ENCODE measurements at places on chromosomes 7 and 10.

DNA sequence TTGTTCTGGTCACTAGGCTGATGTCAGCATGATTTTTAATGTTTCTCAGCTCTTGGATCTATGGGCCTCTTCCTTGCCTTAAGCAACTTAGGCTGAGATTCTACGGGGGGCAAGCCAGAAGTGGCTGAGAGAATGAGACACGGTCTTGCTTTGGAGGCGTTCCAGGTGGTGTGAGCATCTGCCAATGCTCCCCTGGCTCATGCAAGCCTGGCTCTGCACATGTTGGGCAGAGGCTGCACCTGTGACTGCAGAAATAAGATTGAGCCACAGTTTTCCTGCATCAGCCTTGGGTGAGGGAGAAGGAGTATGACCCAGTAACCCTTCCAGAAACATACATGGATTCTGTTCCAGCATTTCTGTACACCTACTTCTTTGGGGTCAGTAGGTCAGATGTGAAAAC lies 41.9 kb downstream of the C10orf120 start:
- DNase-seq, result no peak

GRCh38 chr7:36711256-36711655 lies 13.0 kb downstream of the AOAH start:
- DNase-seq, result no peak

- DNase-seq, result no peak
These were observed 560.8 kb downstream of the POM121L12 start for GRCh38 chr7:53596230-53596629.

- no peak for DNase-seq
These were observed 354.0 kb downstream of the ARL4A start for GRCh38 chr7:13041368-13041988.

DNA sequence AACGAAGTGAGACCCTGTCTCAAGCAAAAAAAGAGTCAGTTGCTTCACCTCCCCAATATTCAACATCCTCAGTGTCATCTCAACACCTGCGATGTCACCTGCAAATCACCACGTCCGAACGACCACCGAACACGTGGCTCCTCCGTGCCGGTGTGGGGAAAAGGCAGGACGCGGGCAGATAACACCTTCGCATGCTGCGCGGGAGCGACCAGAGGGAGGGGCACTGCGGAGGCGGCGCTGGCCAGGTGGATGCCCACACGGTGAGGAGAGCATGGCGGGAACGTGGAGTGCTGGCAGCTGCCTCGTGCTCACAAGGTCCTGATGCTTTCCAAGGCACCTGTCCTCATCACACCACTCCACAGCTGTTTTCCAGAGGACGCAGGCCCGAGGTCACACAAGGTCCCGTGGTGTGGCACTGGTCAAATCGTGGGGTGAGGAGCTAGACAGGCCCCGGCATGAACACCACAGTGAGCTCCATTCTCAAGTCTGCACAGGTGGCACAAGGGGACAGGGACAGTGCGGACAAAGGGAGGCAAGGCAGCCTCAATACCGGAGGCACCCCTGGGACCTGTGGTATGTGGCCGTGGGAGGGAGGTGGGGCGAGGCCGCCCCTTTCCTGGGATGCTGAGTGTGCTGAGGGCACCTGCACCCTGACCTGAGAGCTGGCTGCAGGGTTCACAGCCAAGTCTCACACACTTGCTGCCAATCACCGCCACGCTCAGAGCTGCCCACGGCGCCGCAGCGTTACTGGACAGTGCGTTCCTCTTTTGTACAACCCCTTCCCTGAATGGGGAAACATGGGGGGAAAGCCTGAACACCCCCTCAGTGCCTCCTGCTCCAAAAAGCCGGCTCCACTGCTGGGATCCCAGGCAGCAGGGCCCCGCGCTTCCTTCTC lies 13.0 kb downstream of the TUBGCP2 start:
- DNase-seq, result no peak

DNA sequence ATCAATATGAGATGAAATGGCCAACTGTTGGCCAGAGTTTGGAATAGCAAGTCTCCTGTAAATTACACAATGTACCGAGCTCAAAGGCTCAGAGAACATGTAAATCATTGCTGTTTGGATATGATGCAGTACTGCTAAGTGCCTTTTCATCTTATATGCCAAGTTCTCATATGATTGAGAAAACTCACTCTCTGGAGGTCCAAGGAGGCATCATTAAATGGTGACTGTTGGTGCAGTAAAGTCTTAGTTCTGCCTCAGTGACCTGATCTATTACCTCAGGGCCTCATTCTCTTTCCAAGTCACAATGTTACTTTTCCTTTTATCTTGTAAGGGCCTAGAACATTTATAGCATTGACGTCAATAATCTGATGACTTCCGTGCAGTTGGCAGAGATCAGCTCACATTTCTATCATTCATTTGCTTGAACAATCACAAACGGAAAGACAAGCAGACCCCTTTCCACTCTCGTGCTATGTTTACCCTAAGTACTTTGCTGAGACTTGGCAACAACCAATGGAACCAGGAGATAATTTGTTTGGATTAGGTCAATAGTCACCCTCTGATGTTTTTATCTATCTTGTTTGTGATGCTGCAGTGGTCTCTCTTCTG lies 32.6 kb upstream of the PDK4 start:
- DNase-seq, result no peak

DNA sequence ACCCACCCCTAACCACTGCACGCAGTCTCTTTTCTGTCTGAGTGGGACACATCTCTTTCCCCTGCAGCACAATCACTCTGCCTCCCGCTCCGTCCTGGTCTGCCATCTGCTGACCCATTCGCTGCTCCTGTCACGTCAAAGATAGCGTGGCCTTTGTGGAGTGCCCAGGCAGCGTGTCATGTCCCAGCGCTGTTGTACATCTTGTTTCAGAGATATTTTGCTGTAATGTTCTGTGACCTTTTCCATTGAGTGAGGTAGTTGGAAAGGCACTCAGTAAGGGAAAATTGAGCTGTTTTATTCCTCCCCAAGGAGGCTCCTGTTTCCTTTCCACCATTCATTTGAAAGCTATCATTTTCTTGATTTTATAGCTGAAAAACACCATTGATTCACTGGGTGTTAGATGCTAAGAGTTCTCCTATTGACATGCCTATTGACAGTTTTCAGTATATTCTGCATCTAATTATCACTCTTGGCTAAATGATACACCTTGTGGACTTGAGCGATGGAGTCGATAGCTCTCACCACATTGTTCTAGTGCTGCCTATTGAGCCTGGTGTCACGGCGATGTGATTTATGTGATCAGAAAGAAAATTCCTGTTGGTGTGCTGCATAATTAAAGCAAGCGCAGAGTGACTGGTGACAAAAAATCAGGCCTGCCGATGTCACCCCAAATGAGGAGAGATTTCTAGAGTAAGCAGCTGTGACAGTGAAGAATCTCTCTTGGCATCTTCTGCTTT lies 372.6 kb downstream of the LRMDA start:
- DNase-seq, result no peak

GRCh38 chr7:116439841-116440549 lies 59.5 kb upstream of the CAV2 start:
- no peak for DNase-seq

DNA sequence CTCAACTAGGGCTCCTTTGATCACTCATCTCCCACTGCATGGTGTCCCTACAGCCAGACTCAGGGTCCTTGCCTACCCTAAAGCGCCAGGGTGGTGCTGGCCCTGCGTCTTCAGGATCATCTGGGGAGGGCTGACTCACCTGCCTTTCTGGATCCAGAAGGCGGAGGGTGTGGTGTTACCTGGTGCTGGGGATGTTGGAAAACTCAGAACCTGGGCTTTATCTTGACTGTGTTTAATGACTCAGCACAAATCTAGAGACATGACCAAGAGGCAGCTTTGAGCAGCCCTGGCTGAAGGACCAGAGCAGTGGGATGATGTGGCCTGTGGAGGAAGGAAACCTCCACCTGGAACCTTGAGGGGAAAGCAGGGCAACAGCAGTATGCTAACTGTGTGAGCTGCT lies 96.5 kb downstream of the GRK5 start:
- no peak for DNase-seq

DNA sequence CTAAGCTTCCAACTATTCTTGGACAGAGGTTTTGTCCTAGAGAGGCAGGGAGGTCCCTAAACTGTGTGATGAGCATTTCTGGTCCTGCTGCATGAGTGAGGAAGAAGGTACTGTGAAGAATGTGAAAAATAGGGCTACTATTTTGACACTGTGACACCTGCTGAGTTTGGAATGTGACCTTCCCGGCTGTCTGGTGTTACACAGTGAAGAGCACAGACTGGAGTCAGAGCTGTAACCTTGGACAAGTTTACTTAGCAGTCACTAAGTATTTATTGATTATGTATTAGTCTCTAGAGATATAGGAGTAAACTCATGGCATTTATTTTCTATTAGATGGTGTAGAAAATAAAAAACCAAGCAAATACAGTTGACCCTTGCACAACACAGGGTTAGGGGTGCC lies 12.3 kb downstream of the GOLGA7B start:
- DNase-seq, result no peak

DNA sequence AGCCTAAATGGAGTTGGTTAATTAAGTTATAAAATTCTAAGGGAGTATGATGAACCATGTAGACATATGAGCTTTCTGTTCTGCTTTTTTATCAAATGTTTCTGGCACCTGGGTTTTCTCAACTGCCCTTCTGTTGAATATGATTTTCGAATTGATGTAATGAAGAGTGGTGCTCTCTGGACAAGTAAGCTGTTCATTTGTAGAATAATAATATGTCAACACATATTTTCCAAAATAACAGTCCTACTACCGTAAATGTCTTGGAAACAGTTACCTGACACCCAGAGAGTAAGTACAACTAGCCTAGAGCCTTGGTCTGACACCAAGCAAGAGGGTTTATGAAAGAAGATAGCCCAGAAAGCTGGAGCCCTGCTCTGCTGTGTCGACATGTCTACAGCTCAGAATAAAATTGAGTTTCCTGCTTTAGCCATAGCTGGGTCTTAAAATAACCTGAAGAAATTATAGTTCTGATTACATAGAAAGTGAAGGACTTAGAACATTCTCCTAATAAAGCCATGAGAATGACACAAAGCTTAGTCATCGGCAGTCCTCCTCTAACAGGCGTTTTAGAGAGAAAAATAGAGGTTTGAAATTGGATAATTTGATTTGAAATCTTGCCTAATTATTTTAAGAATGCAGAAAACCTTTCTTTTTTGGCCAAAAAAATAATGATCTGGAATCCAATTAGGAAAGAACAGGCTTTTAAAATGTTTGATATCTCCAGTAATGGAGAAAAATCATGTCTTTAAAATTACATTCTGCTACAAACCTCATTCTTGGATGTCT lies 25.1 kb downstream of the HDAC9 start:
- DNase-seq, result no peak

DNA sequence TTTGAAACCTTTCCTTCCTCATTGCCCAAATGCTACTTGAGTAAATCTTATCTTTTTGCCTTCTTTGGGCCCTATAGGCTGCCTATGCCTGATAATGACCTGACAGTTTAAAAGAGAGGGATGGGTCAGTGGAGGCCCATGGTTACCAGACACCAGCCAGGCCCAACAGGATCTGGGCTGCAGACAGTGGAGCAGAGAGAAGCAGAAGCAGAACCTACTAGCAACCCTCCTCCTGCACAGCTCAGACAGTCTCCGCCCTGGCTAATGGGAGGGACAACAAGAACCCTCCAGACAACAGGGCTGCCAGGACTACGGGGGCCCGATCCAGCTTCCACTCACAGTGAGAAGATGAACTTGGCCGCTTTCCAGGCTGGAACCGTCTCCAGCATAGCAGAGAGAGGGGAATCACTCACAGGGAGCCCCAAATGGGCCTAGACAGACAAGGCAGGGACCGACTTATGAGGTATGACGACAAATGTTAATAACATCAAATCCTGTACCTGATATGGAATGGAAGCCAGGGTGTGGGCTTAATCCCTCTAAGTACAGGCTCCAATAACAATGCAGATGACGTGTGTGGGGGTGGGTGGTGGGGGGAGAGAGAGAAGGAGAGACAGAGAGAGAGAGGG lies 31.7 kb upstream of the DGKI start:
- no peak for DNase-seq

DNA sequence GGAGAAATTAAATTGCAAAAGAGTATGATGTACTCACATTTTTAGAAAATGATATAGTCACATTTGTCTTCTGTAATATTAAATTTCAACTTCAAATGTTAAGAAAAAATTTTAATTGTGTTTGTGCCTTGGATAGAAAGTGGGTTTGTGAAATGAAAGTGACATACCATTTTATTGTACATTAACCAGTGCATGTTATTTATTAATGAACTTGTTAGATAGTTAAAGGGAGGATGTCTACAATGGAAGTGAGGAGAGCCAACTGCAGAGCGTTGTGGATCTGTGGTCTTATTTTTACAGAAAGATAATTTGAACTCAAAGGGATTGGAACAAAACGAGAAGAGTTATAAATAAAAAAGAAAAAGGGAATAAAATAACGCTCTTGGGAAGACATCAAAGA lies 291.7 kb downstream of the ARL4A start:
- no peak for DNase-seq

DNA sequence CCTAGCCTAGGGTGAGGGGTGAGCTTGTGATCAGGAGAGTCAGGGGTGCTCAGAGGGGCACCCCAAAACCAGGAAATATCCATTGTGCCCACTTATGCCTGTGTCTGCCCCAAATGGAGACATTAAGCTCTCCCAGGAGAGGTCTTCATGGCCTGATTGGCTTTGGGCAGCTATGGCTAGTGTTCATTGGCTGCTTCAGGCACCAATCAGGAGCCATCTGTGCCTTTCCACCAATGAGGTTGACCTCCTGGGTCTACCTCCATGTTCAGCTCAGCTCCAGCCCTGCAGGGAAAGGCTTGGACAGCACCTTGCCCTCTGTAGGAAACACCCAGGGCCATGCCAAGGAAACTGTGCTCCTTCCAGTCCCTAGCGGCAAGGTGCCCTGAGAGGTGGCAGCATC lies 23.9 kb upstream of the HSPB1 start:
- DNase-seq, result no peak

GRCh38 chr10:74973741-74974392 lies 137.6 kb upstream of the SAMD8 start:
- no peak for DNase-seq

DNA sequence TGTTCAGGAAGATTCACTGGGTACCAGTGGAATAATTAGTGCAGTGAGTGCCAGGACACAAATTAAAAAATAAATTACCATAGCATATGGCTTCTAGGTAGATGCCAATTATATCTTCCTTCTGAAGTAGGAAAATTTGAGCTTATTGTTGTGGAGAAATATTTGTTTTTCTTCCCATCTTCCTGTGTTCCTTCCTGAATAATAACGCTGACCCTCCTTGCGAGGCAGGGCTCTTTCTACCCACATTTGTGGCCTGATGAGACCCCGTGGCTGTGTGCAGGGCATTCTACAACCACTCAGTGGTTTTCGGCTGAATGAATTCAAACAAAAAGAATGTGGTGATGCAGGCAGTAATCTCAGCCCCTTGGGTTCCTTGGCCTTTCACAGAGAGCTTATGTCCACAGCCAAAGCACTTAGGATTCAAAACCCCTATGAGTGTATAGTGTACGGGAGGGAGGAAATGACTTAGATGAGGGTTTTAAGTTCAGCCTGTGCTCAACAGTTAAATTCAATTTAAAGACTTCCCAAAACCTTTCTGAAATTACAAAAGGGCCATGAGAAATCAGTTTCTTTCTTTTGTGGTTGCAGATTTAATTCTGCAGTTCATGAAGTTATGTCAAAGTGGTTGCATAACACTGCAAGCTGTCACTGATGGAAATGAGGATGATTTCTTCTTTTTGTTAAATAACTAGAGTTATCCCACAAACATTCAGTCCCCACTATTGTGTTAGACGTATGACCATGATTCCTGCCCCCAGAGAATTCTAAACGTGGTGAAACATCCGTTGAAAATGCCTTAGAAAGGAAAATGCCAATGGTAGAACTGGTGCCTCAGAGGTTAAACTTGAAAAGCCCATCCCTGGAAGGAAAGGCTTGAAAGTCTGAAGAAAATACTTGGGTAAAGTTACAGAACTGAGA lies 255.3 kb downstream of the FZD1 start:
- no peak for DNase-seq

Measured in activated CD4-positive, alpha-beta memory T cell treated with anti-CD3 and anti-CD28 coated beads, Interleukin-2, amount 10 ng/mL, durations not matched to agents 7 days and 5 days (primary cell).